ENCODE measurements at places on chromosomes 3 and 15. TPM values are rescaled to one million over a fixed set of nuclear protein-coding genes. Genes with fewer than 3 reads are reported as not detected.

DNA sequence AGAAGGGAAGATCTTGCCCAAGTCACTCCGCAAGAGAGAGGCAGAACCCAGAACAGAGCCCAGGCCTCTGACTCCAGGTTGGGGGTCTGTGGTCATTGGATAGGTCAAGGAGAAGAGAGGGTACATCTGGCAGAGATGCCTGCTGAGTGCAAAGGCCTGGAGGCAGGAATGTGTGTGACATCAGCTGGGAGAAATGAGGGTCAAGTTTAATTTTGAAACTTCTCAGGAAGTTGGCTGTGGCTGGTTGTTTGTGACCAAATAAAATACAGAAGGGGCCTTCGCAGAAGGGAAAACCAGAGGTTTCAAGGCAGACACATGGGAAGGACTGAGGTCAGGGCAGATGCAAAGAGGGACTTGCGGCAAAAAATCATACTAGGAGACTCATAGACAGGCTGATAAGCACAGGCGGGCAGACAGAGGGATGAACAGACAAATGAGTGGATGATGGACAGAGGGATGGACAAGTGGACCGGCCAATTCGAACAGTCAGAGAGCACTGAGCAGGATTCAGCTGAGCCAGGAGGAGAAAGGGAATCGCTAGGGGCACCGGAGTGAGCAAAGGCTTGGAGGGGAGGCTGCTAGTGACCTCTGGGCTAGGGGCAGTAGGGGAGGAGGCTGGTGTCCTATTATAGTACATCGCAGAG lies 28.8 kb upstream of the CACNA2D2 start:
- DNase-seq, result no peak

GRCh38 chr3:157417247-157417646 lies 19.4 kb upstream of the PTX3 start:
- DNase-seq, result no peak

DNA sequence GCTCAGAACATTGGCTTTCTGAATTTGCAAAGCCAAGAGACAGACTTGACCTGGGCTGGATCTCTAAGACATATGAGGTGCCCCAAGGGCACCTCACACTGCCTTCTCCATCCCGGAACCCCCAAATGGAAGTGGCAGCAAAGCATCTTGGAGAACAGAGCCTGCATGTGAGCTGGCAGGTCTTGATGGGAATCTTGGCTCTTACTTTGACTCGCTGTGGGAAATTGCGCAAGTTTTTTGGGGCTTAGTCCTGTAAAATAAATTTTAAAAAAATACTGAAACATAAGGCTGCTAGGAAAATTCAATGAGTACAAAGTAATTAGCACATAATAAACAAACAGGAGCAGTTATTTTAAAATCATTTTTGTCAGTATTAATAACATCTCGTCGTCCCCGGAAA lies 13.7 kb upstream of the SEC22A start:
- DNase-seq, result no peak

RYR3 gene
- not detected for total RNA-seq

NGRN gene
- total RNA-seq, result 101 TPM

- peak; percentile 64 for DNase-seq
Observed at GRCh38 chr3:139937674-139938279, 2.8 kb downstream of the CLSTN2 start.

DNA sequence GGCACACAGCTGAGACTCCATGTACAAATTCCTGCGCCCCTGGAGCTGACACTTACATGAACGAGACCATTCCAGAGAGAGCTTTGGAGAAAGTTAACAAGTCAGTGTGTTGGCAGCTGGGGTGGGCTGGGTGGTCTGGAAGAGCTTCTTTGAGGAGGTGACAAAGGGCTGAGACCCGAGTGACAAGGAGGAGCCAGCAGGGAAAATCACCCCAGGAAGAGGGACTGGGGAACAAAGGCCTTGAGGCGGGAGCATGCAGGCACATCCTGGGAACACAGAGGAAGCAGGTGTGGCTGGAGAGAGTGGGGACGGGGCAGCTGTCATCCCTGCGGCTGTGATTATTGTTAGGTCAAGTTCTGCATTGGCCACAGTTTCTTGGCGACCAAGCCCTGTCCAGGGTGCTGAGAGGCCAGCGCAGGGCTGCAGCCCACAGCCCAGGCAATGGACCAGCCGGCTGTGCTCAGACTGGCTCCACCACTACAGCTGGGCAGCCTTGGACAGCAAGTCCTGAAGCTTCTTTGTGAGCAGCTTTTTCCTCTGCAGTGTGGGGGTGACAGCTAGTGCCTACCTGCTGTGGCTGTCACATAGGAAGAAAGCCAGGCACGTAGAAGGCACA lies 34.2 kb upstream of the PRR23E start:
- DNase-seq, result peak; percentile 59

DNA sequence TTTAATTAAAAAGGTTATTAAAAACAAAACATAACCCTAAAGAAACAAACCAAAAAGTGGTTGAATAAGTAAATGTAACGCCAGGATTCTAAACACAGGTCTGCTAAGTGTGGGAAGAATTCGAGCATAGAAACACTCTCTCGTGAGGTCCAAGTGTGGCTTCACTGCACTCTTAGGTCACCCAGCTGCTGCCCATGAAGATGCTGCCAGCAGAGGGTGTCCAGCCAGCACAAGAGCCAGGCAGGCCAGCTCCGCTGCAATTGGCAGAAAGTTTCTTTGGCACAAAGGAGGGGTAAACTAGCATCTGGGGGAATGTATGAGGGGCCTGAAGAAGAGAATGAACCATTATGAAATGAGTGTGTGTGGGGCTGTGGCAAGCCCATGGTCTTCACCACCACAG lies 215.7 kb upstream of the FEZF2 start:
- DNase-seq, result no peak

DNA sequence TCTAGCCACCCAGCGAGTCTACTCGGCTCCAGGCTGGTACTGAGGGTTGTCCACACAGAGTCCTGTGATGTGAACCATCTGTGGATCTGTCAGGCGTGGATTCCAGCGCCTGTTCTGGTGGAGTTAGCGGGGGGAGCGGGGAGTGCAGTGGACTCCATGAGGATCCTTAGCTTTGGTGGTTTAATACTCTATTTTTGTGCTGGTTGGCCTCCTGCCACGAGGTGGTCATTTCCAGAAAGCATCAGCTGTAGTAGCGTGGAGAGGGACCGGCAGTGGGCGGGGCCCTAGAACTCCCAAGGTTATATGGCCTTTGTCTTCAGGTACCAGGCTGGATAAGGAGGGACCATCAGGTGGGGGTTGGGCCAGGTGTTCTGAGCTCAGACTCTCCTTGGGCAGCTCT lies 446.5 kb downstream of the EDEM1 start:
- no peak for DNase-seq

DNA sequence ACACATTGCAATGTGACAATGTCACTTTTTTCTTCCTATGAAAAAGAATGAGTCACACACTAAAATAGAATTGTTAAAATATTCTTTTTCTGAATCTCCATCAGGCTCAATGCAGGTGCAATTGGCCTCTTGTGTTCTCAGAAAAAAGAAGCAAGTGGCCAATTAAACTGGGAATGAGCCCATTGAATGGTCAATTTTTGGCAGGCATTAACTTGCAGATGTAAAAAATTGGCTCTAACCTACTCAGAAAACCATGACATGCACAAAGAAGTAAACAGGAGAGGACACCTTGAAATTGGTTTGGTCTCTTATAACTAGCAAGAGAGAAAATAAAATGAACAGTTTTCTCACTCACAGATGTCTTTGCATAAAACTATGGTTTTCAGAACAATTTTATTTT lies 820.8 kb downstream of the TBL1XR1 start:
- DNase-seq, result no peak

DNA sequence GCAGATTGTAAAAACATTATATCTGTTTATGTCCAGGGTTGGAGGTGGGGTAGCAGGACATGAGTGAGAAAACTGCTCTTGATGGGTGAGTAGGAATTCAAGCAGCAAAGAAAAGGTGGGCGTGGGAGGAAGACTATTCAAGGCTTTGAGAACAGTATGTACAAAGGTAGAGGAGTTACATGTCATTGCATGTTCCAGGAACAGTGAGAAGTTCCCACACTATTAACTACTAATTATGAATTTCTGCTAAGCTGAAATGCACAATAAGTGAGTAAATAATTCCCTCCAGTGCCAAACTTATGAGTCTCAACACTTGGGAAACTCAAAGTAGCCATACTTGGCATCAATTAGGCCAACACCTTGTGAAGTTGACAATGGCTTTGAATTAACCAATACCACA lies 80.1 kb downstream of the SRGAP3 start:
- DNase-seq, result no peak

GNAT1 gene
- 0.50 TPM for total RNA-seq

- DNase-seq, result no peak
Observed at GRCh38 chr3:129793319-129793718, 100.2 kb downstream of the TMCC1 start.

POPDC2 gene
- total RNA-seq, result 0.77 TPM

ARGFX gene
- not detected for total RNA-seq

- DNase-seq, result no peak
Observed at GRCh38 chr3:148077318-148077923, 620.3 kb upstream of the AGTR1 start.

DNA sequence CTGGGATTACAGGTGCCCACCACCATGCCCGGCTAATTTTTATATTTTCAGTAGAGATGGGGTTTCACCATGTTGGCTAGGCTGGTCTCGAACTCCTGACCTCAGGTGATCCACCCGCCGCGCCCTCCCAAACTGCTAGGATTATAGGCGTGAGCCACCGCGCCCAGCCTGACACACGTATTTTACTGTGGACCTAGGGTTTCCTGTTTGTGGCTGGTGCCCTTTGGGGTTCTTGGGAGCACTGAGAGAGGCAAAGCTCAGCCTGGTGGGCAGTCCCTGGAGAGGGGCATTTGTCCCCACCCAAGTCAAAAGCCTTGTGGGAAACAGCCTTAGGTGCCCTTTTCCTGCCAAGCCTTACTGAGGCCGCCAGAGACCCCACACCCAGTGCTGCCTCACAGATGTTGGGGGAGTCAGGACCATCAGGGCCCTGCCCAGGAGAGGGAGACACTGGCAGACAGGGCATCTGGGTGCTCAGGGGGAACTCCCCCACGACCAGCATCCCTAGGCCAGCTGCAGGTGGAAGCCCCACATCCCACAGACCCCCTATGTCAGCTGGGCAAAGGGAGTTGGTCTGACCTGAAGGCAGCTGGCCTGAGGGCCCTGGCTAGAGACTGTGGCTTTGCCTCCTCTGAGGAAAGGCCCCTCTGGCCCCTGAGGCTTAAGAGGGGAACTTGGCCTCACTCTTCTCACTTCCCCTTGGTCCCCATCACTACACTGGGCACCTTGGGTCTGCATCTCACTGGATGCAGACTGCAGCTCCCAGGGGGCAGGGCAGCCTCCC lies 35.1 kb downstream of the DNAH1 start:
- no peak for DNase-seq

GRCh38 chr3:124496061-124496460 lies 234.2 kb upstream of the UMPS start:
- no peak for DNase-seq

DNA sequence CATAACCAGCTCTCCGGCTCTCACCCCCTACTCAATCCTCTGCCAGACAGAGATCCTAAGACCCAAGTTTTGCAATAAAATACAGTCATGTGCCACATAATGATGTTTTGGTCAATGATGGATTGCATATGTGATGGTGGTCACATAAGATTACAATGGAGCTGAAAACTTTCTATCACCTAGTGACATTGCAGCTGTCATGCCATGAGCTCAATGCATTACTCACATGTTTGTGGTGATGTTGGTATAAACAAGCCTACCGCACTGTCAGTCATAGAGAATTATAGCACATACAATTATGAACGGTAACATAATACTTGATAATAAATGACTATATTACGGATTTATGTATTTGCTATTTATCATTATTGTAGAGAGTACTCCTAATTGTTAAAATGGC lies 26.9 kb upstream of the SAMMSON start:
- DNase-seq, result no peak

THSD4 gene
- total RNA-seq, result 0.29 TPM
